AG09319 (cell line): ENCODE measurements at places on chromosomes 6 and 20.

GRCh38 chr20:52754366-52754765 is 217.8 kb upstream of the TSHZ2 start:
- DNase-seq: no peak

- DNase-seq: peak; percentile 44
Measured at GRCh38 chr6:109073344-109074132, 21.1 kb downstream of the SESN1 start.

DNA sequence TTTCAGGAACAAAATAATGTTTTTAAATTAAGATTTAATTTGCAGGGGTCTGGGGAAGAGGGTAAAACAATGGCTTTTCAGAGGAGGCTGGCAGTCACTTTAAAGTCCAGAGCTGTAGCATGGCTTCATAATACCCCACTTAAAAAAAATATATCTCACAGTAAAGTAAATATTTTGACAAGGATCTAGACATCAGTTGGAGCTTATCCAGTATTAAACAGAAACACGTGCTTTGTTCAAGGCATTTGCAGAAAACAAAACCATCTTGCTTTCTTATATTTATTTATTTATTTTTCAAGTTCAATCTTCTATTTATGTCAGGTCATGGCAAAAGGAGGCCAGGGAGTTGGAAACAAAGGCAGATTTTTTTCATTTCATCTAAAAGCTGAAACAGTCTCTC is 53.3 kb upstream of the PRL start:
- DNase-seq: no peak

DNA sequence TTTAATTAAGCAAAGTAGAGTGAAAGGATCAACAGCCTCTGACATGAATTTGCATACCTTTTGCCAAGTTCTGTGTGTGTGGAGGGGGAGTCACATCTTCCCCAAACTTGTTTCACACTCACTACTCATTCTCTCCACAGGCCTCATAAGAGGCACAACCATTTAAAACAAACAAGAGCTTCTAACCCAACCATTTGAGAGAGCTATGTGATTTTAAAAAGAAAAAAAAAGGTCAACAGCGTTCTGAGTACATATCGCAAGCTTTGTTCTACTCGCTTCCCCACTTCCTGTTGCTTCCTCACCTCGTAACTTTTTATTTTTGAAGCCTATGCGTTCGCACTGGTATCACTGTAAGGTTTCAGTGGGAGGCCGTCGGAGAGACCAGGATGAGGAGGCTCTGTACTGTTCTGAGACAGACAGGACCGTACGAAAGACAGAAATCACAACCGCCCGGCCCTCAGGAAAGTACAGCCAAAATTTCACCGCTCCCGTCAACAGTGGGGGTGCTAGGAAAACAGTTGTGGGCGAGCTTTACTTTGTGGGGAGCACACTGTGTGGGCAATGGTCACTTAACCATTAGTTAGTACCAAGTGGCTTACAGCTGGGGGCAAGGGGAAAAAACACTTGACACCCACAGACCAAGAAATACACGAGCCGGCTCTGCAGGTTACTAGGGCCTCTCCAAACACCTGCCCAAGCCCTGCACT is 61.3 kb downstream of the TRERF1 start:
- no peak for DNase-seq

DNA sequence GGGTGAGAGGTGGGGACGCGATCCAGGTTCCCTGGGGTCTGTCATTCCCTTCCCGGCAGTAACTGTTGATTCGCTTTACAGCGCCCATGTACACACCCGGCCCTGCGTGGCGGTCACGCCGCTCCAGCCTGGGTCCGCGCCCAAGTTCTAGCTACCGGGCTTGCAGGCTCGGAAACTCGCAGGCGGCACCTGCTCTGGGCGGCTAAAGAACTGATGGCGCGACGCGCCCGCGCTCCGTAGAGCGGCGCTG is 1.4 kb upstream of the POU3F2 start:
- no peak for DNase-seq

DNA sequence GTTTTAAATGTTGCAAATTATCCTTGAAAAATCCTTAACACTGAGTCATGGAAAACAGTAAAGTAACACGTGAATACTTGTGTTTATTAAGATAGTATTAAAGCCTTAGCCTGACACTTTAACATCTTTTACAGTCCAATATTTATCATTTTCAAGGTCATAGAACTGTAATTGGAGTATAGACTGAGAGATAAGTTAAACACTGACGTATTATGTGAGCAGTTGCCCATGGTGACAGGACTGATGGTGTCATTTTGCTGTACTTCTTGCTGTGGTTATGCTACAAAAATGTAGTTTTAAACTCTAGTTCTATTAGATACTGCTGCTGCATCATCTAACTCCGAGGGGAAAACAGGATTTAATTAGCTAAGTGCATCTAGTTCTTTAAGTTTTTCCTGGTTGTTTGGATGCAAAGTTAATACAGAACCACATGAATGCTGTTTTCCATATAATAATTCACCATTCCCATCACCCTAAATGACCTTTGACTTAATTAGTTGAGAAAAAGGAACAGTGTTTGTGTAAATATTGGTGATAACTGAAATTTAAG is 37.8 kb downstream of the SLC2A12 start:
- no peak for DNase-seq

DNA sequence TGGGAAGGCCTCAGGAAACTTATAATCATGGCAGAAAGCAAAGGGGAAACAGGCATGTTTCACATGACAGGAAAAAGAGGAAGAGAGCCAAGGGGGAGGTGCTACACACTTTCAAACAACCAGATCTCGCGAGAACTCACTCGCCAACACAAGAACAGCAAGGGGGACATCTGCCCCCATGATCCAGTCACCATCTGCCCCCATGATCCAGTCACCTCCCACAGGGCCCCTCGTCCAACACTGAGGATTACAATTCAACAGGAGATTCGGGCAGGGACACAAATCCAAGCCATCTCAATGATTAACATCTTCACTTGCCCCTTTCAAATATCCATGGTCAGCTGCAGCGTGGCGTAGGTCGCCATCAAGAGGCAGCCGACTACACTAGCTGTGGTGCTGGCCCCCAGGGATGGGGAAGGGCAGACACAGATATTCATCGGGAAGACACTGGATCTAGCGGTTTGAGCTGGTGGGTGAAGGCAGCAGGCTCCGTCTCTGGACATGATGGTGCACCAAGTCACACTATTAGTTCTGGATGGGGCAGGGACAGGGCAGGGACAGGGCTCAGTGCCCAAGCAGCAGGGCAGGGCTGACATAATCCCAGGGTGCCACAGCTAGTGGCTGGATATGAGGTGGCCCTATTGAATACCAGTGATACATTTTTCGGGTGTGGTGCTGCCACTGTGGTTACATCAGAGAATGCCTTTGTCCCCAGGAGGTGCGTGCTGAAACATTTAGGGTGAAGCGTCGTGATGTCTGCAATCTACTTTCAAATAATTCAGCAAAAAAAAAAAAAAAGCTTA is 31.6 kb downstream of the TUBB2B start:
- DNase-seq: no peak

GRCh38 chr6:125952764-125953501 is 3.6 kb upstream of the HINT3 start:
- DNase-seq: no peak

GRCh38 chr20:12358006-12358654 is 440.4 kb downstream of the BTBD3 start:
- DNase-seq: no peak

DNA sequence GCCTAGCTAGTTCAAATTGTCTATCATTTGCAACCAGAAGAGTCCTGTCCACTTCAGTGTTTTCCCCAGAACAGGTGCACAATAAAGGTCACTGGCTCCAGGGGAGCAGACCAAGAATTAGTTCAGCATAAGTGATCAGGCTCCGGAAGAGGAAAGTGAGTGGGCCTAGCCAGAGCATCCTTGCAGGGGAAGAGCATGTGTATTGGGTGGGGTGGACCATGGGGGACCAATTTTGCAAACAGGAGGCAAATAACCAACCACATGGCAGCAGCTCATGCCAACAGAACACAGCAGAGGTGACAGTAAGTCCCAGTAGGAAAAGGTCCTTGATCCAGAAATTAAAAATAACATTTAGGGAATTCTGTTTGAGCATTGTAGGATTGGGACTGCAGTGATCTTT is 43.2 kb upstream of the CNR1 start:
- DNase-seq: no peak

- DNase-seq: peak; percentile 64
Measured at GRCh38 chr20:9375221-9375681, 139.1 kb upstream of the LAMP5 start.

GRCh38 chr6:167404385-167405049 is 79.6 kb downstream of the TTLL2 start:
- no peak for DNase-seq

DNA sequence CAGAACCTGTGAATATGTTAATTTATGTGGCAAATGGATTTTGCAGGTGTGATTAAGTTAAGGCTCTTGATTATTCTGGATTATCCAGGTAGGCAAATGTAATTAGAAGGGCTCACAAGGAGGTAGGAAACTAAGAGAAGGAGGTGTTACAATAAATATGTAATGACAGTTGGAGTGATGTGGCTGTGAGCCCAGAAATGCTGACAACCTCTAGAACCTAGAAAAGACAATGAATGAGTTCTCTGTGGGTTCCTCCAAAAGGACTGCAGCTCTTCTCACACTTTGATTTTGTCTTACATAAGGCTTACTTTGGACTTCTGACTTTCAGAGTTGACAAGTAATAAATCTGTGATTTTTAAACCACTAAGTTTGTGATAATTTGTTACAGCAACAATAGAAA is 406.6 kb upstream of the EPHA7 start:
- DNase-seq: no peak

GRCh38 chr20:35180266-35180665 is 8.4 kb downstream of the PROCR start:
- no peak for DNase-seq

- no peak for DNase-seq
Measured at GRCh38 chr6:75932067-75932466, 140.4 kb downstream of the IMPG1 start.

DNA sequence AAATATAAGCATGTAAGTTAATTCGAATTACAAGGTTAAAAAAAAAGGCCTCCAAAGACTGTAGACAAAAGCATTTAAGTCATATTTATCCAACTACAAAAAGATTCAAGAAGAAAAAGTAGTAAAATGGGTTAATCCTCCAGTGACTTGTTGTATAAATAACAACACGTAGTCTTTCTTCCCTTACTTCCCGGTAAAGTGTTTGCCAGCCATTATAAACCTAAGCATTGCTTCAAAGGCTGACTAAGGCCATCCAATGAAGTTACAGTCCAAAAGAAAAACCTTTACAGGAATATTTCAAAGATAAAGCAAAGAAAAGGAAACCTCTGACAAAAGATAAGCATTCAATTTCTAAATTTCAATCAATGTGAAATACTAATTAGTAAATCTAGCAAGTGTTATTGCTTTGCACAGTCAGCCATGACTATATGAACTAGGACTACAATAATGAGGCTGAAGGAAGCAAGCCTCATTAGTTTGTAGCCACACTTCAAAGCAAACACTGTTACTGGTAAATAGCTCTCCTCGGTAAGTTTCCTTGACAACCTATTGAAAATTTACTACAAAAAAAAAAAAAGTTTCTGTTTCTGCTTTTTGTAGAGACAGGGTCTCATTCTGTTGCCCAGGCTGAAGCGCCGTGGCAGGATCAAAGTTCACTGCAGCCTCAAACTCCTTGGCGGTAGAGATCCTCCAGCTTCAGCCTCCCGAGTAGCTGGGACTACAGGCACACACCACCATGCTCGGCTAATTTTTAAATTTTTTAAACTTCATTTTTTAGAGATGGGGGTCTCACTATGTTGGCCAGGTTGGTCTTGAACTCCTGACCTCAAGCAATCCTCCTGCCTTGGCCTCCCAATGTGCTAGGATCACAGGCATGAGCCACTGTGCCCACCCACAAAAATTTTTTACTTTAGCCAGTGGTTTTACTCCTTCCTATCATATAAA is 46.0 kb downstream of the NUDT3 start:
- DNase-seq: no peak

GRCh38 chr20:54215157-54215789 is 7.4 kb downstream of the PFDN4 start:
- DNase-seq: no peak

GRCh38 chr20:6095409-6095808 is 27.4 kb downstream of the FERMT1 start:
- DNase-seq: no peak

GRCh38 chr6:98844244-98845210 is 10.2 kb downstream of the POU3F2 start:
- DNase-seq: no peak

- no peak for DNase-seq
Measured at GRCh38 chr6:10381133-10381829, 33.6 kb downstream of the TFAP2A start.

GRCh38 chr6:144632266-144632665 is 347.1 kb downstream of the UTRN start:
- DNase-seq: no peak

DNA sequence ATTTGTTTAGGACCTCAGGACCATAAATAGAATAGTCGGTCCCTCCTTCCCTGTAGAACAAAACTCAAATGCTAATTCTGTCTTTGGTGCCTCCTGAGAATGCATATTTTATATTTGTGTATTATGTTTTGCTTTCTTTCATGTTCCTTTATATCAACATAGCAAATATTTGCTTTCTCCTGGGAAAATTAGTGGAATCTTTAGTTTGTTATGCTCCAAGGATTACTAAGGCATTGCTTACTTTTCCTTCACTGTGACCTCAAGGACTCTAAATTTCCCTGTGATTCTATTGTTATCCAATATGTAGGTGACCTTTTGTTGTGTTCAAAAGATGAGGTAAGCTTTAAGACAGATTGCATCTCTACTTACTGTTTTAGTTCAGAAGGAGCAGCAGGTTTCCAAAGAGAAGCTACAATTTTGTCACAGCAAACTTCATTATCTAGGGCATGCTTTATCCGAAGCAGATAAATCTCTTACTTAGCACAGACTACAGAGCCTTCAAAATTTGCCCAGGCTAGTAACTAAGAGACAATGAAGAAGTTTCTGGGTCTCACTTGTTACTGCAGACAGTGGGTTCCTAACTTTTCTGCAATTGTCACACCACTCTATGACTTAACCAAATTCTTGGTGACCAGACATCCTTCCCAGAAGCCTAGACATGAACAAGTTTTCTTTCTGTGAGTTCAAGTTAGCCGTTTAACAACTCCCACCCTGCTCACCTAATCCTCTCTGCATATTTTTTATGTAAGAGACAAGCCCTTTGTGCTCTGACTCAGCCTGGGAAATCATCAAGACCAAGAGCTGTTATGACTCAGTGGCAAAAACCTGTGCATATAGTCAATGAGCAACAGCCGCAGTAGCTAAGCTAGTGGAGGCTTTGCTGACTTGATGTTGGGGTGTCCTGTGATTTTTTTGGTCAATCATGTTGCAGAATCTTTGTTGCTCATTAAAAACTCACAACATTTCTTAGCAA is 378.8 kb downstream of the QKI start:
- no peak for DNase-seq

GRCh38 chr6:23601811-23602345 is 524.1 kb upstream of the NRSN1 start:
- no peak for DNase-seq

- DNase-seq: no peak
Measured at GRCh38 chr20:63745961-63746731, 6.6 kb downstream of the SLC2A4RG start.
